ENCODE measurements at places on chromosomes 5 and 9.

DNA sequence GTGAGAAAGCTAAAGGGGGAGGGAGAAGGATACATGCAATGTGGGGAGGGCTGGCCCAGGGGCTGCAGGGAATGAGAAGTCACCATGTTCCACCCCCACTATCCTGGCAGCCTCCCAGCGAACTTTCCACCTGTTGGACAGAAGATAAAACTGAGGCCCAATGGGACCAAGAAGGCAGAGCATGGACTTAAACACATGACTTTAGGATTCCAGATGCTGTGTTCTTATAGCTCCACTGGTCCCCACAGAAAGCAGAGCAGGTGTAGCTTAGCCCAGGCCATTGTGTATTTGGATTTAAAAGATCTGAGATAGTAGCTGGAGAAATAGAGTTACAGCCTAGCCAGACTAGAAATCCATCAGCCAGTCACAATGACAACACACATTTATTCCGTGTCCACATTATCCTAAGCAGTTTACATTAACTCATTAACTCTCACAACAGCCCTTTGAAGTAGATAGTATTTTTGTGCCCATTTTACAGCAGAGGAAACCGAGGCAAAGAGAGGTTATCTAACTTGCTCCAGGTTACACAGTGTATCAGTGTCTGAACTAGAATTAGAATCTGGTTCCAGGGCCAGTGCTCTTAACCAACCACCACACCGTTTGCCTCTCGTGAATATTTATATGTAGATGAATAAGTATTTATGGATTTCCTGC lies 121.0 kb downstream of the RGS3 start:
- DNase-seq, result no peak

- no peak for DNase-seq
Observed at GRCh38 chr9:2270565-2270964, 255.4 kb downstream of the SMARCA2 start.

GRCh38 chr9:74630228-74630627 lies 133.1 kb downstream of the RORB start:
- DNase-seq, result no peak

DNA sequence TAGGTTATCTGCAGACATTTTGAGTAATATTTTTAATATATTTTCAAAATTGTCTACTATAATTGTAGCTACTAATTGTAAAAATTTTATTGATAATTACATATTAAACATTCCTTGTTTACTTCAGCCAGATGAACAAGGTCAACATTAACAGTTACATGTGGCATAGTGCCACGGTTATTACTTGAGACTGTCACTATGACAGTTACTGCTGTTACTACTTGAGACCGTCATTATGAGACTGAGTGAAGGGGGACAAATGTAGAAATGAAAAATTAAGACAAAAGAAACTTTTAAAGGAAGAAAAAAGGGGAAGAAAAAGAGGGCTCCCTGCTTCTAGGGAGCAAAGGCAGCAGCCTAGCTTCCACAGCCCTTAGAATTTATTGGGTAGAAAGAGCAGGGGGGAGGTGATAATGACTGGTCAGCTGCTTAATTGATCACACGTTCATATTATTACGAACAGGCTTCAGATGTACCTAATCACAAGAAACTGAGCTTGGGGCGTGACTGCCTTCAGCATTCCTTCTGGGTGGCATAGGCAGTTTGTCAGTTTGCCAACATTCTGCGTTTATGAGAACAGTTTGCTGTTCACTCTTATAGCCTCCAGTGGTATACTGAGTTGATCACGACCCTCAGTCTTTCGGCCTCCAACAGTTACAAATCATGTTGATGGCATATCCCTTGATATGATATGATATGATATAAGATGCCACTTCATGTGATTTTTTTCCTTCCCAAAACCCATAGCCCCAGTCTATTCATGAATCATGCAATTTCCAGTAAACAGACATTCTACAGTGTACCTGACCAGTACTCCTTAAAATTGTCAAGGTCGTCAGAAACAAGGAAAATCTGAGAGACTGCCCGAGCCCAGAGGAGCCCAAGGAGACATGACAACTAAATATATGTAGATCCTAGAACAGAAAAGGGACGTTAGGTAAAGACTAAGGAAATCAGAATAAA lies 13.1 kb downstream of the MARCHF6 start:
- DNase-seq, result no peak

DNA sequence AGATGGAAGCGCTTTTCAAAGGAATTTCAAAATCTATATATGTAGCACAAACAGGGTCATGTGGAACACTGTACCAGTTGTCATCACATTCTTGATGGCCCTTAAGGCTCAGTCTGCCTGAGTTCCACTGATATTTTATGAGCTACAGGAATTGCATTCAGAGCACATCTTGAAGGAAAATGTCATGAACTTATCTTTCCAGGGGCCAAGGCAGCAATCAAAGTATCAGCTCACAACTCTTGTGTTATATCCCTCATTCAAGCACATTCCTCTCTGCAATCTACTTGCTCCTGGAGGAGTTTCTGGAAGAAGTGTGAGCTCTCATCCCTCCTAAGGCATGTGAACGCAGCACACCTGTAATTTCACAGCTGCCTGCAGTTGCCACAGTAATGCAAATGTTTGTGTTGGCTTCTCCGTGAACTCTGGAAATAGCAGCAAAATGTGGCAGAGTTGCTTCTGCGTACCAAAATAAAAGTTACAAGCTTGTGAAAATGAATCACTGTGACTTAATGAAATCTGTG lies 89.7 kb upstream of the EQTN start:
- DNase-seq, result no peak

GRCh38 chr5:169832304-169832703 lies 148.0 kb downstream of the INSYN2B start:
- DNase-seq, result no peak

- no peak for DNase-seq
Observed at GRCh38 chr5:134086943-134087305, 27.6 kb upstream of the TCF7 start.

GRCh38 chr5:58961631-58962280 lies 378.9 kb downstream of the RAB3C start:
- no peak for DNase-seq

GRCh38 chr9:25702536-25702935 lies 24.3 kb upstream of the TUSC1 start:
- no peak for DNase-seq

DNA sequence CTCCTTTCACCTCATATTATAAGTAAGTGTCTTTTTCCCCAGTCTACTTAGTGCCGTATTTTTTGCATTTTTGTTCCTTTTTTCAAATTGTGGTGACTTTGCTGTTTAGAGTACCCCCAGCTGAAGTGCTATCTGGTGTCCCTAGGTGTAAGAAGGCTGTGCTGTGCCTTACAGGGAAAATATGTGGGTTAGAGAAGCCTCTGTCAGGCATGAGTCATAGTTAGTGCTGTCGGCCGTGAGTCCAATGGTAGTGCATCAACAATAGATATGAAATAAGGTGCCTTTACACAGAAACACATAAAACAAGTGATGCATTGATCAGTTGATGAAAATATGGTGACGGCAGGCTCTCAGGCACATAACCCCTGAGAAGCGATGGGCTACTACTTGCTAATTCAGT lies 20.1 kb downstream of the SYK start:
- no peak for DNase-seq

GRCh38 chr5:41296066-41296465 lies 82.7 kb upstream of the C6 start:
- DNase-seq, result no peak

DNA sequence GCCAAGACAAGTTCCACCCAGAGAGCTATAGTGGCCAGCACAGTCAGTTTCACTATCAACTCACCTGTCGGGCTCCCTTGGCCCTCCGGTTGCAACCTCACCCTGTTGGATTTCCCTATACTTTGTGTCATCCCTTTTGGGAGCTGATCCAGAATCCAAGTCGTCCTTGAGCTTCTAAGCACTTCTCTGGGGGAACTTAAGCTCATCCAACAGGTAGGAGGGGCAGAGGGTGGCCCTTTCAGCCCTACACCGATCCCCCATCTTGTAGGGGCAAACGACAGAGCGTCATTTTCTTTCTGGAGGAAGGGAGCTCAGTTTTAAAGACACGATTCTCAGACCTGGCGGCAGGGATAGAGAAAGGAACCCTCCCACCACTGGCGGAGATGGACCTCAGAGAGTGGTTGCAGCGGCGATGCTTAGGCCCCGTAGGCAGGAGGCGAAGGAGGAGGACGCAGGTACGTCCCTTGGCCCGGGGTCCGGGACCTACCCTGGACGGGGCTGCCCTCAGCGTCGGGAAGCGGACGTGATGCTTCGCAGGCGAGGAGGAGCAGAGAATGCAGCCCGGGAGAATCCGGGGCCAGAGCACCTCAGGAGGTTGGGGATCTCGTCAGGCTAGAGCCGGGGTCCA lies 519 bp downstream of the ZER1 start:
- DNase-seq, result no peak

DNA sequence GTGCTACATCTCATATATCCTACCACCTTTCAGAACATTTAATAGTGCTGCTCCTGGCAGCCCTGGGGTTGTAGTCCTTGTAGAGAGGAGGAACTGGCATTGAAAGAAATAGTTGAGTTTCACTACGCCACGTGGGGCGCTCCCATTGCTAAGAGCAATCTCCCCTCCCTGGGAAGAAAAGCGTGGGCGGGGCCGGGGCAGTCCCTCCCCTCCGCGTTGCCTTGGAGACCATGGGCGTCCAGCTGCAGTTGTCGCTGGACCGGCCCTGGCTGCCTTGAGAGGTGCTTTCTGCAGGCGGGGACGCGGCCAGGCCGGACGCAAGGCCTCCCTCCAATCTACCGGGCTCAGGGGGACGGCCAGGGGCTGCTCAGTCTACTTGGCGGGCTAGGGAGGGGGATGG lies 368 bp upstream of the CCDC180 start:
- peak; percentile 8 for DNase-seq

DNA sequence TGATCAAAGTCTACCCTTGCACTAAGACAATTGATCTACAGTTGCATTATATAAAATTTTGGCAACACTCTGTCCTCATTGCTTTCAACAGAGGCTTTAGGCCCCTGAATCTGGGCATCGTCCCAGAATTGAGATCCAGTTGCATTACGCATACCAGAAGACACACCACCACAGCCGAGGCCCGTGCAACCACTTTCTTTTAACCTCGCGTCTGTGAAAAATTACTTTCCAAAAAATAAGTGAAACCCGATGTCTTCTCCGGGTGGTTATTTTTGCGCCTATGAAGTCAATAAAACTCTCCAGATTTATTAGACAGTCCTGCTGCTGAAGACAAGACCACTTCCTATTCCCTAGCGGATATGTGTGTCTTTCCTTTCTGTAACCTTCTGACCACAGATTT lies 52.1 kb upstream of the NFIB start:
- DNase-seq, result peak; percentile 99

DNA sequence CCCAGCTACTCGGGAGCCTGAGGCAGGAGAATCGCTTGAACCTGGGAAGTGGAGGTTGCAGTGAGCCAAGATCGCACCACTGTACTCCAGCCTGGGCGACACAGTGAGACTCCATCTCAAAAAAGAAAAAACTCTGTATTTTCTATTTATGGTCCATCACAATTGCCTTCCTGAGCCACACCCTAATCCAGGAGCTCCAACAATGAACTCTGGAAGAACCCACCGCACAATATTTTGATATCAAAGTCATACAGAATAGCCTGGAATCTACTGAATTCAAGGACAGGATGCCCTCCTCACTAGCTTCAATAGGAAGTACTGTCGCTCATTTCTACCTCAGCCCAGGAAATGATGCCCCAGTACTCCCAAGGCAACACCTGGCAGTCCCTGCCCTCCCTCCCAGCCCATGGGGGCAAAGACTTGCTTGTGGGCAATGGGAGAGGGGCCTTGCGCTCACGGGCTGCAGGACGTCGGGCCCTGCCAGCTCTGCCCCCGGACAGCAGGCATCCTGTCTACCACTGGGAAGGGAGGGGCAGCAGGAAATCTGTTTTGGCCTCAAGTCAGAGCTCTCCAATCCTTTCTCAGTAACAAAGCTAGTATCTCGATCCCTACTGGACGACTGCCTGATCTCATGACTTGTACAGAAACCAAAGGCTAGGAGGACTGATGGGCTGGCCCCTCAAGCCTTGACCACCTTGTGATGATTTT lies 19.7 kb downstream of the UBAC1 start:
- DNase-seq, result no peak

- DNase-seq, result no peak
Observed at GRCh38 chr9:105993921-105994715, 299.8 kb downstream of the TMEM38B start.

- DNase-seq, result no peak
Observed at GRCh38 chr9:107969141-107969540, 479.6 kb upstream of the KLF4 start.

DNA sequence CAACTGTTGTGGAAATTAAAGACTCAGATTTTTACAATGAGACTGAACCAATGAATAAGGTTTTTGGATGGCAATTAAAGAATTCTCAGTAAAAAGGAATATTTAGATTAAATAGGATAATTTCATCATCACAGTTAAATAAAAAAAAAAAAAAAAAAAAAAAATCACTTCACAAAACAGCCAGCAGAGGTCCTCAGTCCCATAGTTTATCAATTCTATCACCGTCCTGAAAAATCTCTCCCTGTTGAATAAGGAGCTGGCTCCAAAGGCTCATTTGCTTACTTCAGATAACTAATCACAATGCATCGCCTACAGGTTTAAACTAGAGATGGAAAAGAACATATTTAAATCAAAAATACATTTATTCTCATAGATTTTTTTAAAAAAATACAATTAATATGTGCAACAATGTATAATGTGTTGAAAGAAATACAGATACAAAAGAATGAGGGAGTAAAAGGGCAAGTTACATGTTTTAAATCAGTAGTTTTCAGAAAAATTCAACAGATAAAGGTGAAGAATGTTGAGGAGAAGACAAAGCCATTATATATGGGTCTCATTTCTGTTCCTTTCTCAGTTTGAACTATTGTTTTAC lies 175.8 kb upstream of the CHD1 start:
- DNase-seq, result peak; percentile 6

GRCh38 chr5:175711472-175712312 lies 53.8 kb downstream of the HRH2 start:
- no peak for DNase-seq

GRCh38 chr9:84296146-84296843 lies 44.3 kb downstream of the SLC28A3 start:
- no peak for DNase-seq

- DNase-seq, result no peak
Observed at GRCh38 chr9:127531676-127532075, 80.4 kb downstream of the LRSAM1 start.

DNA sequence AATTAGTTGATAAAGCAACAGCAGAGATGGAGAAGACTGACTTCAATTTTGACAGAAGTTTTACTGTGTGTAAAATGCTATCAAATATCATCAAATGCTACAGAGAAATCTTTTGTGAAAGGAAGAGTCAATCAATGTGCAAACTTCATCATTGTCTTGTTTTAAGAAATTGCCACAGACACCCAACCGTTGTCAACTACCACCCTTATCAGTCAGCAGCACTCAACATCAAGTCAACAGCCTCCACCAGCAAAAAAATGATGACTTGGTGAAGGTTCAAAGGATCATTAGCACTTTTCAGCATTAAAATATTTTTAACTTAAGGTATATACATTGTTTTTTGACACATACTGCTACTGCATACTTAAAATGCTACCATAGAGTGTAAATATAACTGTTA lies 888.8 kb downstream of the CDH18 start:
- DNase-seq, result no peak

GRCh38 chr9:113546566-113546965 lies 83.0 kb downstream of the RGS3 start:
- DNase-seq, result no peak

GRCh38 chr5:149220750-149221149 lies 50.9 kb upstream of the AFAP1L1 start:
- no peak for DNase-seq

Measured in fibroblast of skin of left biceps (primary cell).